ENCODE measurements at places on chromosomes 12 and 14.

- DNase-seq = no peak
Measured at GRCh38 chr12:89573051-89573810, 47.4 kb upstream of the POC1B start.

GRCh38 chr12:25759752-25760151 is 198.7 kb upstream of the RASSF8 start:
- no peak for DNase-seq

DNA sequence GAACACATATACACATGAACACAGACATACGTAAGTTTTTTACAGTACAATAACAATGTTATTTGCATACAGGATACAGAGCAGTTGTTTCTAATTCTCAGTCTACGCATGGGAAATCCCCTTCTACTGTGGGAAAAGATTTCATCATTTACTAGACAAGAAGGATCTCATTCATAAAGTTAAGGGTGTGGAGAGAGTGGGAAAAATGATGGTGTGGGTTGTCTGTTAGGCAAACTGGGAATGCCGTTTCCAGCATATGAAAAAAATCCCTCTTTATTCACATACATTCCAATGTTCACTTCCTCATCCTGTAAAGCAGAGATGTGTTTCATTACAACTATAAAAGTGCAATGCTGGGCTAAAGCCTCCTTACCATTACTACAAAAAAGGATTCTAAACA is 120.9 kb downstream of the SINHCAF start:
- DNase-seq = no peak

DNA sequence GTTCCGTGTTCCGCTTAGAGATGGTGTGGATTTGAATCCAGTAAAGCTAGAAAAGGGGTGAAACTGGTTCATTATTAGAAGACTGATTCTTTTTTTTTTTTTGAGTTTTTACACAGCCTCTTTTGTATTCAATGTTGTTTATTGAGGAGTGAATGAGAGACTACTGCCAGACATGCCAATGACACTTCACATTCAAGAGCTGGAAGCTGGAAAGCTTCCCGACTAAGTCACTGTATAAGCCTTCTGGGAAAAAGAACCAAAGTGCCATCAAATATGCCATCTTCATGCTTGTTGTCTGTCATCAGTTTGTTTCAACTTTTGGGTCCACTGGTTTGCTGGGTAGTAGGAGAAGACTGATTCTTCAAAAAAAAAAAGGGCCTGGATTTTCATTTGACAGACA is 164.8 kb downstream of the ATP23 start:
- DNase-seq = no peak

GRCh38 chr12:118590406-118591150 is 214.2 kb downstream of the SUDS3 start:
- DNase-seq = no peak

DNA sequence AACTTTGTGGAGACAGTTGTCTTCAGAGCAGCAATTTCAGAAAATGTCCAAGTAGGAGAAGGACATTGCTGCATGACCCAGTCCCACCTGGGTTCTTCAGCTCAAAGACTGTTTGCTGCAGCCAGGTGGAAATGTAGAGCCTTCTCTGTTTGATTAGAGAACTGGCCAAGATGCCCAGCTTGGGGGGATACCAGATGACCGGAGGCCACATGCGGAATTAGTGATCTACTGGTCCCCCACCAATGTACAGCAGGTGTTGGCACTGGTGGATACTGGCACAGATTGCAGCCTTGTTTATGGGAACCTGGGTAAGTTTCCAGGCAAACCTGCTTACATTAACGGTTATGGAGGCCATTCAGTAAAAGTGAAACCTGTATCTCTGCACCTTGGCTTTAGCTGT is 555.3 kb downstream of the SLC6A15 start:
- DNase-seq = no peak

- no peak for DNase-seq
Measured at GRCh38 chr12:124620606-124621295, 53.3 kb upstream of the NCOR2 start.

DNA sequence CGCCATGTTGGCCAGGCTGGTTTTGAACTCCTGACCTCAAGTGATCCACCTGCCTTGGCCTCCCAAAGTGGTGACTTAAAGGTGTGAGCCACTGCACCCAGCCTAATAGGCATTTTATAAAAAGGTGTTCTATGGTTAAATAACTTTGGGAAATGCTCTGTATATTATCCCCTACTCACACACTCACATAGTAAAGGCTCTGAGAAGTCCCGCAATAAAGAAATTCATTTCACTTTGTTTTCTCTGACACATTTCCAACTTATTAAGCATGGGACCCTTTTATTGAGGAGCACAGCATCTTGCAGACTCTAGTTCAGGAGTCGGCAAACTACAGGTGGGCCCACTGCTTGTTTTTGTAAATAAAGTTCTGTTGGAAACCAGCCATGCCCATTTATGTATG is 63.9 kb downstream of the RNFT2 start:
- no peak for DNase-seq

DNA sequence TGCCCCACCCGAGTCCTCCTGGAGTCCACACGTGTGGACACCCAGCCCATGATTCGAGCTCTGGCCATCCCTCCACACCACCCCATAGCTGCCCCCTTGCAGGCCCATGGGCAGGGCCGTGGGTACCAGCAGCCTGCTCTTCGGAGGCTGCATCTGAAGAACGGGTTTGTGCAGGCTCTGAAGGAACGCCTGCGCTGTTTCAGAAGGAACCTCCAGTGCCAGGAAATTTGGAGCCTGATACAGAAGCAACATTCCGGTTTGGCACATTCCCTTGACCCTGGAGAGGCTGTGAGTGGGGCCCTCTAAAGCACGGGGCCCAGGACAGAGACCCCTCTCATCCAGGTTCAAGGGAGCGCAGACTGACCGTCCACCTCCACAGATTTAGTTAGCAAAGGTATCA is 57.0 kb downstream of the ZNF664 start:
- DNase-seq = no peak

GRCh38 chr12:122106843-122107242 is 28.3 kb downstream of the MLXIP start:
- DNase-seq = no peak

- DNase-seq = no peak
Measured at GRCh38 chr12:10388624-10389413, 1.0 kb downstream of the KLRK1 start.

DNA sequence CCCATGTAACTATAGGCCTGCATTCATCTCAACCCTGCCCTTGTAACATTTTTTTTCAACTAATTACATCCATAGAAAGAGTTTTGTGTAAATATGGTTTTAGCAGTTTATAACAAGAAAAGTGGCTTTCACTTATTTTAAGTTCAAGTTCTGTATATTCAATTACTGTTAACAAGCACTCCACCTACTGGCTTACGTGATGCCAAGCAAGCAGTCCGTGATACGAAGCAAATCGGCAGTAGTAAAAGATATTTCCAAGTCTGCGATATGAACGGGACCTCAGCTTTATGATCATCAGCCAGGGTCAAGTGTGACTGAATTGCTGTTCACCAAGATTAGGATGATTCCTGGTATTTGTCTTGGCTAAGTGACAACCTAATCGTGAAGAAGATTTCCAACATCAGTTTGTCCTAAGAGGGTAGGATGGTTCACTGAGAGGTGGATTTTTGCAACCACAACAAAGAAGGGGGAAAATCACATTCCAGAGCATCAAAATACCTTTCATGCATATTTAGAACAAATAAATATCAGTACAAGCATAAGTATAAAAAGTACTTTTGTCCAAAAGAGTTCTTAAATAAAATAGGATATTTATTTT is 456.2 kb downstream of the FOXG1 start:
- peak; percentile 25 for DNase-seq

- no peak for DNase-seq
Measured at GRCh38 chr12:130086248-130086647, 76.0 kb upstream of the FZD10 start.

DNA sequence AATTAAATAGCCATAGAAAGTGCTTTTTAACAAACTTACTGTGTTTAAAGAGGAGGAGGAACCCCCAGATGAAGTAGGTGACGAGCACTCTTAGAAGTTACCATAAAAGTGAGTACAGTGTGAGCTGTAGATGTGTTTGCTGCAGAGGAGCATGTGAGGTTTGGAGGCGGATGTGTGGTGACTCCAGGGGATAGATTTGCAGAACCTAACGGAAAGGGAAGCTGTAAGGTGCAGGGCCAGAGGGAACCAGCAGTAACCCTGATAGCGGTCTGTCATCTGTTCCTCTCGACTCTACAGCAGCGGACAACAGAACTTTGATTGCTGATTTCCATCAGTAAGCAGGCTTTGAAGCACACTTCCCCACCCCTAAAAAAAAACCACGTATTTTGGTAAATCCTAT is 5.2 kb downstream of the CALM1 start:
- DNase-seq = no peak

DNA sequence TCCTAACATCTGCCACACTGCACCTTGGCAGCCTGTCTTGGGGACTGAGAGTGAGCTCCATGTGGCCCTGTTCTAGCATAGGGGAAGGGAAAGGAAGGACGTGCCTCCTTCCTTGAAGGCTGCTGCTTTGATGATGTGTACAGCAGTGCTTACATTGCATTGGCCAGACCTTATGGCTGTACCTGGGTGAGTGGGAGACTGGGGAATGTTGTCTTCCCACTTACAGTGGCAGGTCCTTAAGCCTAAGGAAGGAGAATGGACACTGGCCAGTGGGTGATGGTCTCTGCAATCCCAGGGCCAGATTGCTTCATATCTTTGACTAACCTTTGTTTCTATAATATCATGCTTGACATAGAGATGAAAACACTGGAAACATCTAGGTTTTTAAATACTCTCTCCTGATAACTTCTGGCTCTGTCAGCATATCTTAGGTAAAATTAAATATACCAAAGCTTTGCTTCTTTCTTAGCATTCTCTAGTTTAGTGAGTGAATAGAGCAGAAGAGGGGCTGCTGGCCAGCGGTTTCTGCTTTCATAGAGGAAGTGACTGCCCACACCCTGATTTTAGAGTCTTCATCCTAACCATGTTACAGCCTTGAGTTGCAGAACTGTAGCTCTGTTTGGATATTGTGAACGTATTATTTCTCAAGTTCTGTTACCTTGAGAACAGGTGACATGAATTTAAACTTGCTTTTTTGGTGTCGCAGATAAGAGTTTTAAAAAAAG is 27.2 kb downstream of the KLC1 start:
- no peak for DNase-seq

GRCh38 chr14:93655078-93655750 is 133.1 kb downstream of the PRIMA1 start:
- DNase-seq = peak; percentile 56

- no peak for DNase-seq
Measured at GRCh38 chr12:107487011-107487680, 198.5 kb upstream of the PWP1 start.

DNA sequence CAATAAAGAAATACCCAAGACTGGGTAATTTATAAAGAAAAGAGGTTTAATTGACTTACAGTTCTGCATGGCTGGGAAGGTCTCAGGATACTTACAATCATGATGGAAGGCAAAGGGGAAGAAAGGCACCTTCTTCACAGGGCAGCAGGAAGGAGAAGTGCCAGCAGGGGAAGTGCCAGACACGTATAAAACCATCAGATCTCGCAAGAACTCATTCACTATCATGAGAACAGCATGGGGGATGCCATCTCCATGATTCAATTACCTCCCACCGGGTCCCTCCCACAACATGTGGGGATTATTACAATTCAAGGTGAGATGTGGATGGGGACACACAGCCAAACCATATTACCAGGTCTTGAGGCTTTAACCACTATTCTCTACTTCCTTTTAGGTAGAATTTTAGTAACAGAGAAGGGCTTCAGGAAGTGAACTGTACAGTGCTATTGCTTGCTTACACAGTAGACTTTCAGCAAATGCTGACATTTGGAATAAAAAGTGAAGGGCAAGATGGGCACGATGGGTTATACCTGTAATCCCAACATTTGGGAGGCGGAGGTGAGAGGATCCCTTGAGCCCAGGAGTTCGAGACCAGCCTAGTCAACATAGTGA is 40.8 kb upstream of the OR4E1 start:
- no peak for DNase-seq

- DNase-seq = no peak
Measured at GRCh38 chr14:101507836-101508150, 53.5 kb upstream of the DIO3 start.

DNA sequence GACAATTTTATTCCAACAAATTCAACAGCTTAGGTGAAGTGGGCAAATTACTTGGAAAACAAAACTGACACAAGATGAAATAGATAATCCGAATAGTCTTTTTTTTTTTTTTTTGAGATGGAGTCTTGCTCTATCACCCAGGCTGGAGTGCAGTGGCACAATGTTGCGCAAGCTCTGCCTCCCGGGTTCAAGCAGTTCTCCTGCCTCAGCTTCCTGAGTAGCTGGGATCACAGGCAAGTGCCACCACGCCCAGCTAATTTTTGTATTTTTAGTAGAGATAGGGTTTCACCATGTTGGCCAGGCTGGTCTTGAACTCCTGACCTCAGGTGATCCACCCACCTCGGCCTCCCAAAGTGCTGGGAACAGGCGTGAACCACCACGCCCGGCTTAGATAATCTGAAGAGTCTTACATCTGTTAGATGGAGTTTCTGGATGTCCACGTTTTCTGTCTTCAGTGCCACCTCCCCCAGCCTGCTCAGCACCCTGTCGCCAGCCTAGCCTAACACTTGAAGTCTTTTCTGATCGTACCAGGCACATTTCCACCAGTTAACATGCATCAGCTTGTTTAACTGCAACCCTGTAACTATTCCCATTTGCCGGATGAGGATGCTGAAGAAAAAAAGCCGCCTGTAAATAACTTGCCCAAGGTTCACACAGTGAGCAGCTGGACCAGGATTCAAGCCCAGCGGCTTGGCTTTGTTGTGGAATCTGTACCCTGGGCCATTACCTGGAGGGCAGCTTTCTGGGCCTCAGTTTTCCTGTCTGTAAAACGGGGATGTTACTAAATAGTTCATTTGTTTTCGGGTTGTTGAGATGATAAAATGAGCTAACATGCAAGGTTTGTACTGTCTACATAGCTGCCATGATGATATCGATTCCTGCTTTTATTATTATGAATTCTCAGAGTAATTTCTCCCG is 26.4 kb downstream of the FBRSL1 start:
- DNase-seq = no peak

DNA sequence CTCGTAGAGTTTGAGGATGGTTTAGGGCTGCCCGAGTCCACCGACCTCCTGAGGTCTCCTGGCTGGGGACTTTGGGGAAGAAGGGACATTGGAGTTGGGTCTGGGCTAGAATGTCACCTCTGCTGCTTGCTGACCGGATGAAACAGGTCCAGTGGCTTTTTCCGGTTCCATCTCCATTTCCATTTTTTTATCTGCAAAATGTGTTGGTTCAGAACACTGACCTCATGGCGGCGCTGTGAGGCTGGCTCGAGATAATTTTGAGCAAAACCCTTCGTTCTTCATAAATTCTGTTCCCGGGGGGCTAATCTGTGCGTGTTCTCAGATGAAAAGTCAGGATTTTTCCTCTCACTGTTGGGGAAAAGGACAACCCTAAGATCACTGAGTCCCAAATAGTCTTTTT is 11.7 kb upstream of the MYL2 start:
- DNase-seq = no peak

GRCh38 chr14:83994020-83994419 is 1535.9 kb upstream of the FLRT2 start:
- peak; percentile 7 for DNase-seq

DNA sequence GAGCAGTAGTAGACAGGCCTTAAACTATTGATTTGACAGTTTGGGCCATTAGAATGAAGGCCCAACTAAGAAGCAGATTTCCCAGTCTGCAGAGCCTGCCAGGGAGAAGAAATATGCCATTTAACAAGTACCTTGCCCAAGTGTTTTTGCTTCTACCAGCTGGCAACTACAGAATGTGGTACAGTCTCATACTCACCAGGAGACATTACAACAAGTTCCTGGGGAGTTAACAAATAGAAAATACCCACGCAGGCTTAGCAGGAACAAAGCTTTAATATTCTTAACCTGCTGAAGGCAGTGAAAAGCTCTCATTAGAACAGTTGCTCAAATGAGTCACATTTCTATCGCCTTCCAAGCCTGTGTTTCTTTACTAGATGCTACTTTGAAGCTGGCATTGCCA is 241.0 kb downstream of the TMEM117 start:
- no peak for DNase-seq
